Stimulated activated CD4-positive, alpha-beta T cell treated with anti-CD3 and anti-CD28 coated beads, Interleukin-15, amount 100 ng/mL, for 48 hours (primary cell): ENCODE measurements at places on chromosomes 11 and 22.

GRCh38 chr11:111513240-111513605 is 1.0 kb upstream of the BTG4 start:
- no peak for DNase-seq

DNA sequence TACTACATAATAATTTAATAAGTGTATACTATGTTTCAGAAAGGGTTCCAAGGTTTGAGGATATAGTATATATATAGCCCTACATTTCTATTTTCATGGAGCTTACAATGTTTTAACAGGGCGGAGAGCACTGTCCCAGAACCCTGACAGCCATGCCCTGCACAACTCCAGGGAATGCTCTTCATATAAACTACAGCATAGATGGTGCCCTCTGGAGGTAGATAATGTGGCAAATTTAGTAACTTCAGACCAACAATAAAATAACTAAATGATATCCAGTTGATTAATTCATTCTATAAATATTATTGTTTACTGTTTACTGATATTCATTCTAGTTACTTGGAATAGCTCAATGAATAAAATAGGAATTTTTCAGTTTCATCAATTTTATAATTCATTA is 693.7 kb upstream of the CCDC179 start:
- DNase-seq: no peak

DNA sequence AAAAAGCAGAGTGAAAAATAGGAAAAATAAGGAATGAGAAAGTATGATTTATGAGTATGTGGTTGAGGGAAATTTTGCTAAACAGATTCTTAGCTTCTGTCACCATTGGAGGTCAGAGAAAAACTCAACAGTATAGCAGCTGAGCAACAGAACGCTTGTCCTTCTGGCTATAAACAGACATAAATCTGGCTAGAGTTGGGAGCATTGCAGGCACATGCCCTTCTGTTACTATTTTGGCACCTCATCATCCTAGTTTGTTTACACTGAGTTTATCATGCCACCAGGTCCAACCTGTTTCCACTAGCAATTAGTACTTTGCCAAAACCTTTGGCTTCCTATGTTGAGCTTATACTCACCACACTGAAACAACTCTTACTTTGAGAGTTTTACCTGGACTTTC is 6.9 kb downstream of the UBE4A start:
- no peak for DNase-seq

DNA sequence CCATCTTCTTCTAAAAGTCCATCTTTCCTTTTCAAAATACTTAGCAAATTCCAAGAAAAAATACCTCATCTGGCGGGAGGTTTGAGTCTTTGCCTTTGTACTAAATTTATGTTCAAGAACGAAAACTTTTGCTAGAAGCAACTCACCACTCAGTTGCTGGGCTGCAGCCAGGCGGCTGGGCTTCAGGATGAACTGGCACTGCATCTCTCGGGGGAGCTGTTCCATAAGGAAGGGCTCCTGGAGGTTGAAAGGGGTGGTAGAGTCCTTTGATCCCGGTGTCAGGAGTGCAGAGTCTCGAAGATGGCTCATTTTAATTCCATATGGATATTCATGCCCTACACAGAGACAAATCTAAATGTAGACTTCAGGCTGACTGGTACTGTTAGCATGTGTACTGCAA is 105.8 kb downstream of the ARHGAP20 start:
- no peak for DNase-seq

DNA sequence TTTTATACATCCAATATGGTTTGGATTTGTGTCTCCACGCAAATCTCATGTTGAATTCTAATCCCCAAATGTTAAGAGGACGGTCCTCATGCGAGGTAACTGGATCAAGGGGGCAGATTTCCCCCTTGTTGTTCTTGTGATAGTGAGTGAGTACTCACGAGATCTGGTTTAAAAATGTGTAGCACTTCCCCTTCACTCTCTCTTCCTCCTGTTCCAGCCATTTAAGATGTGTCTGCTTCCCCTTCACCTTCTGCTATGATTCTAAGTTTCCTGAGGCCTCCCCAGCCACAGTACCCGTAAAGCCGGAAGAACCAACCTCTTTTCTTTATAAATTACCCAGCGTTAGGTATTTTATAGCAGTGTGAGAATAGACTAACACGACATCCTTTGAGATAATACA is 98.6 kb downstream of the TTC28 start:
- DNase-seq: no peak
